Fibroblast of skin of back (primary cell): ENCODE measurements at places on chromosomes 5 and 9.

DNA sequence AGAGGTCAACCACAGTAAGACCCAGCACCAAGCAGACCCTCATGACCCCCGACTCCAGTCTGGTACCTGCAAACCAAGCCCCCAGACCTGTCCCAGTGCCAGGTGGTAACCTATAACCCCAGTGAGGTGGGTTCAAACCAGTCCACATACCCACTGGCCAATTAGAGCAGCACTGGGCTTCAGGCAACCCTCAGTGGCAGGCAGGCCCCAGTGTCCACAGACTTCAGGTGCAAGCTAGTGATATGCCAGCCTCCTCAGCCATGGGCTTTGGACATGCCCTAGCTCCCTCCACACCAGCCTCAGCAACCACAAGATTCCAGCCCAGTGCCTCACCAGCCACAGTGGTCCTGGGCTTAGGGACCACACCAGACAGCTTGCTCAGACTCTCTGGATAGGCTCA is 276.6 kb downstream of the DTWD2 start:
- DNase-seq = no peak

DNA sequence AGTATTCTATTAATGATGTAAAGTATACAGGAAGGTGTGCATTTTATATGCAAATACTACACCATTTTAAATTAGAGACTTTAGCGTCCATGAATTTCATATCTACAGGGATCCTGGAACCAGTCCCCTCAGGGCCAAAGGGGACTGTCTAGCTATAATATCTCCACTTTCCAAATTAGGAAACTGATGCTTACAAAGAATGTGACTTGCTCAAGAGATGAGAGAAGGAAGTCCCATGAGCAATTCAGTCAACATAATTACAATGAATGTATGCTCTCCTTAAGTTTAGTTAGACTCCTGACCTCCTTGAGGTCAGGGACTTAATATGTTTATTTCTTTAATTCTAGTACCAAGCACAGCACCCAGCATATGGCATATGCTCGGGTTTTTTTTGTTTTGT is 23.7 kb downstream of the NIPBL start:
- DNase-seq = peak; percentile 22

DNA sequence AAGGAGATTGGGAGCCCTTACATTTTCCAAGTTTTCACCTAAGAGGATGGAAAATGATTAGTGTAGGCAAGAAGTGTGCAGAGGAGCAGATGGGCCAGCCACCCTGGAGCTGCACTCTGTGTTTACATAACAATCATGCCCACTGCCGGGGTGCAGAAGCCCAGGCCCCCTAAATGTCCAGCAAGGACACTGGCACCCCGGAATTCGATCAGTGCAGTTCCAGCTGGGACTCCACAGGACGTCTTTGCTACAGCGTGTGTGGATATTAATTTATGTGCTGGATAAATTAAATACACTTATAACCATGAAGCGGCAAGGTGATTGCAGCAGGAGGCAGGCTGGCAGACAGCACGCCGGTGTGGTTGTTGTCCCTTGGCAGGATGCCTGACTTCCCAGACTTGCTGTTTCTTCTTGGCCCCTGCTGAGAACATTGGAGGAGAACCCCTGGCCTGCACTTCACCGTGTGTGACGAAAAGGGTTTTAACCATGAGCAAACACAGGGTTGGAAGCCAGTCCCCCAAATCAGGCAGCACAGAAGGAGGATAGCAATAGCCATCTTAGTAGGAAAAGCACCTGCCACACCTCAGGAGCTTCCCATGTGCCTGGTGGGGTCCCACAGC is 73.7 kb downstream of the GADD45G start:
- DNase-seq = no peak

DNA sequence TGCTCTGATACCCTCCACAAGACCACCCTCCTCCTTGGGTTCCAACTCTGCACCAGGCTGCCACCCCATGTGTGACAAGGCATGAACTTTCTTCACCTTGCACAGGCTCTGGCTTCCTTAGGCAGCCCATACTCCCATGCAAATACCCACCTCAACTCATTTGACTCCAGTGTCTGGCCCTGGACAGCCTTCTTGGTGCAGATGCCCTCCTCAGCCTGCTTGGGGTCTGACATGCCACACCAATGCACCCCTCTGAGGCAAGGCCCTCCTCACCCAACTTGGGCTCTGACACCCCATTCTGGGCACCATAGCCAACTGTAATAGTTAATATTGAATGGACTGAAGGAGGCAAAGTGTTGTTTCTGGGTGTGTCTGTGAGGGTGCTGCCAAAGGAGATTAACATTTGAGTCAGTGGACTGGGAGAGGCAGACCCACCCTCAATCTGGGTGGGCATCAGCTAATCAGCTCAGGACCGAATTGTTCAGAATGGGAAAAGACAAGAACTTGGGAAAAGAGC is 115.0 kb upstream of the EPB41L4A start:
- no peak for DNase-seq

GRCh38 chr9:79284081-79284480 is 287.7 kb upstream of the TLE4 start:
- DNase-seq = no peak

- DNase-seq = peak; percentile 25
These were observed 71.0 kb downstream of the INVS start for GRCh38 chr9:100170085-100170484.

- DNase-seq = peak; percentile 52
These were observed 121.6 kb upstream of the ADAMTS16 start for GRCh38 chr5:5018578-5018970.

DNA sequence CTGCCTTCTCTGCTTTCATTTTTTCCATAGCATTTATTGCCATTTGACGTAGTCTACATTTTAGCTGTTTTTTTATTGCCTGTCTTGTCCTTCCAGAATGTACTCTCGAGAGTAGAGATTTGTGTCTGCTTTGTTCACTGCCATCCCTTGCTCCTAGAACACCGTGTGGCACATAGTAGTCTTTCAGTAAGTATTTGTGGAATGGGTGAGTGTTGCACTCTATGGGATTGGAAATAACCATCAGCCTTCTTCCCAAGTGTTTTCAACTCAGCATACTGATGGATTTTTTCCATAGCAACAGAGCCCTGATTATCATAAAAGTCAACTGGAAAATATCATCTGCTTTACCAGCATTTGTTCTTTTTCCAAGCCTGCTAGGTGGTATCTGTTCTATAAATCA is 462.6 kb downstream of the ENC1 start:
- no peak for DNase-seq

- peak; percentile 81 for DNase-seq
These were observed 115.4 kb downstream of the ZNF608 start for GRCh38 chr5:124630767-124631704.

- no peak for DNase-seq
These were observed 3.4 kb downstream of the MEIKIN start for GRCh38 chr5:131942016-131942415.

DNA sequence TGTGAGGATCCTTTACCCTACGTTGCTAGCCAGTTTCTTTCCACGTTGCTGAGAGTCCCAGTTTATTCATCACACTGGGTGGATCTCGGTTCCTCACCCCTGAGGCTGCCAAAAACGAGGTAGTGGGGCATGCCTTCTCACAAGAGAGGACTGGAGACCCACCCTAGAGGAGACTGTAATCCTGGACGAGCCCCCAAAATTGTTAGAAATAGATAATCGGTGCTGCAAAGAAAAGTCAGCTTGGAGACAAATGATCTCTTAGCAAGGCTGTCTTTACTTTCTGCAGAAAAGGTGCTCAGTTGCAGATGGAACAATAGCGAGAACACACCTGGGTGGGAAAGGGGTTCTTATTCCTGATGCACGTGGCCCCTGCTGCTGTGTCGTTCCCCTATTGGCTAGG is 101.8 kb downstream of the TMEM167A start:
- DNase-seq = no peak

DNA sequence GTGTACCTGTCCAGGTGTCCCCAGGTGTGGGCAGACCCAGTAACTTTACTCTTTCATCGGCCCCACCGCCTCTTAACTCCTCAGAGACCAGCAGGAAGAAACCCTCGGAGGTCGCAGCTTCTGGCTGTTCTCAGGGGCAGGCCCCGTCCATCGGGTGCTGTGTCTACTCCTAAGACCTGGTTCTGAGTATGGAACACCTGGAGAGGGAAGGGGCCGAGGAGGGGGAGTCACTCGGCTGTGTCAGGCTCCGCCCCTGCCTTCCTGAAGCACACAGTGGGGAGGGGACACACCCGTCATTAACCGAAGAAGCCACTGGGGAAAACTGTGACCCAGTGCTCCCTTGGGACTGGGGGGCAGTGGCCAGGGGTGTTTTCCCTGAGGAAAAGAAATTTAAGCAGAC is 22.3 kb downstream of the NTNG2 start:
- DNase-seq = no peak

GRCh38 chr9:36154331-36154952 is 14.7 kb upstream of the CCIN start:
- DNase-seq = peak; percentile 79
